ENCODE measurements at places on chromosomes 11 and 22.

DNA sequence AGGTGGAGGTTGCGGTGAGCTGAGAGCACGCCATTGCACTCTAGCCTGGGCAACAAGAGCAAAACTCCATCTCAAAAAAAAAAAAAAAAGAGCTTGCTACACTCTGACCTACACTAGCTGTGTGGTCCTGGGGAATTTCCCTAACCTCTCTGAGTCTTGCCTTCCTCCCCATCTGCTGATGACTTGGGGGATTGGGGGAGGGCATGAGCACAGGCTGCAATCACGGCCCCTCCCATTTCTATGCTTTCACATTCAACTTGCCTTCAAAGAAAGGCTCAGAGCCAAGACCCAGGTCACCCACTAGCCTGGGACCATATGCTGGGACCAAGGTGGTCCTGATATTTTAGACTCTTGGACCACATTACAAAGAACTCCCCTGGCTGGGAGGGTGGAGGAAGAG, 39.8 kb upstream of the TEF start:
- no peak for DNase-seq

GRCh38 chr22:40679964-40680818, 907 bp downstream of the MCHR1 start:
- DNase-seq: no peak

GRCh38 chr22:48844056-48844675, 983.5 kb downstream of the BRD1 start:
- DNase-seq: no peak

DNA sequence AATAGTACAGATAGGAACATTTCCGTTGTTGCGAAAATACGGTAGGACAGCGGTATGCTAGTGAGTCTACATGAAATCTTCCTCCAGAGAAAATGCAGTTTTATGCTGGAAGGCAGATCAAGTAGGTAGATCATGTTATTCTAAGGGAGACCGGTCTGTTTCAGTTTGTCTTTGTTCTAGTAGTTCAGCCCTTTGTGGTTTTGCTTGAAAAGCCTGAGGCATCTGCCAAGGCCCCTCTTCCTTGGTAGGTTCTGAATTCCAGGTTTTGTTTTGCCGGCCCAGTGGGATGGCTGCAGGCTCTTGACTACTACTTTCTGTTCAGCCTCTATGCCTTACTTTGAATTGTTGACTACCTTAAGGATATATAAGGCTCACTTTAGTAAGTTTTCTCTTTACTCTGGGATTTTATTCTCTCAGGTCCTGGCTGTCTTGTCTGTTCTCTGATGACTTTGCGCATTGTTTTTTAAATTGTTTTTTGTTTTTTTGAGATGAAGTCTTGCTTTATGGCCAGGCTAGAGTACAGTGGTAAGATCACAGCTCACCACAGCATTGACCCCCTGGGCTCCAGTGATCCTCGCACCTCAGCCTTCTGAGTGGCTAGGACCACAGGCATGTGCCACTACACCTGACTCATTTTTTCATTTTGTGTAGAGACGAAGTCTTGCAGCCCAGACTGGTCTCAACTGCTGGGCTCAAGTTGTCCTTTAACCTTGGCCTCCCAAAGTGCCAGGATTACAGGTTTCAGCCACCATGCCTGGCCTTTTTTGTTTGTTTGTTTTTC, 53.7 kb downstream of the HIPK3 start:
- DNase-seq: no peak

All from NCI-H1930 (cell line).